ENCODE measurements at places on chromosomes 2 and 18. TPM values are rescaled to one million over a fixed set of nuclear protein-coding genes. Genes with fewer than 3 reads are reported as not detected.

GRCh38 chr2:236093134-236093533 lies 75.1 kb downstream of the GBX2 start:
- peak; percentile 18 for DNase-seq

DNA sequence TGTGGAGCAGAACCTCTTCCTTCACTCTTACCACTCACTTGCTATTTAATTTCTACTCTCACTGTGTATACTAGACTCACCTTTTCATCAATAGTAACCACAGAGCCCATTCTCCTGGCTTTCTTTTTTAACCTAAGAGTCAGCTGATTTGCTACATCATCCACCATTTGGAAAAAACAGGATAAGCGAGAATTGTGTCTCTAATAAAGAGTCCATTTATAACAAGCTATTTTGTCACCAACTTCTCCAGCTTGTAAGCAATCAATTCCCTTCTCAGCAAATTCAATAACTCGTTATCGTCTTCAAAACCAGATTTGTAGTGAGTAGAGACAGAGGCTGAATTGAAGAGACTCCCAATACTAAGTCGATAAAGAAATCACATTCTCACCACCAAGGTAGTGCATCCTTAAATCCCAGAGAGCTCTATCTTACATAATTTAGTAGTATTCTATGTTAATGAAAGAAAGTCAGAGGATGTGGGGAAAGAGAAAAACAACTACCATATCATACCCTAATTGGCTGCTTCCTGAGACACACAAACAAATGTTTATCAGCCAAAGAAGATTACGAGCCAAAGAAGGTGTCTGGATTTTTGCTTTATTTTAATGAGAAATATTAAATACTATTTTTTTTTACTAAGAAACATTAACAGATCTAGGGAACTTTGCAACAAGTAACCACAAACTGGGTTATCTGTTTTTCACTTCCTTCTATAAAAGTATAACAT lies 52.5 kb upstream of the SPTBN1 start:
- DNase-seq: no peak

GRCh38 chr2:111169268-111169667 lies 48.6 kb downstream of the BCL2L11 start:
- DNase-seq: no peak

The MALL gene
- total RNA-seq: 2.4 TPM
